ENCODE measurements at places on chromosomes 7 and 10.
A peak's percentile ranks its signal among the peaks of the same experiment; 100 is the strongest.

DNA sequence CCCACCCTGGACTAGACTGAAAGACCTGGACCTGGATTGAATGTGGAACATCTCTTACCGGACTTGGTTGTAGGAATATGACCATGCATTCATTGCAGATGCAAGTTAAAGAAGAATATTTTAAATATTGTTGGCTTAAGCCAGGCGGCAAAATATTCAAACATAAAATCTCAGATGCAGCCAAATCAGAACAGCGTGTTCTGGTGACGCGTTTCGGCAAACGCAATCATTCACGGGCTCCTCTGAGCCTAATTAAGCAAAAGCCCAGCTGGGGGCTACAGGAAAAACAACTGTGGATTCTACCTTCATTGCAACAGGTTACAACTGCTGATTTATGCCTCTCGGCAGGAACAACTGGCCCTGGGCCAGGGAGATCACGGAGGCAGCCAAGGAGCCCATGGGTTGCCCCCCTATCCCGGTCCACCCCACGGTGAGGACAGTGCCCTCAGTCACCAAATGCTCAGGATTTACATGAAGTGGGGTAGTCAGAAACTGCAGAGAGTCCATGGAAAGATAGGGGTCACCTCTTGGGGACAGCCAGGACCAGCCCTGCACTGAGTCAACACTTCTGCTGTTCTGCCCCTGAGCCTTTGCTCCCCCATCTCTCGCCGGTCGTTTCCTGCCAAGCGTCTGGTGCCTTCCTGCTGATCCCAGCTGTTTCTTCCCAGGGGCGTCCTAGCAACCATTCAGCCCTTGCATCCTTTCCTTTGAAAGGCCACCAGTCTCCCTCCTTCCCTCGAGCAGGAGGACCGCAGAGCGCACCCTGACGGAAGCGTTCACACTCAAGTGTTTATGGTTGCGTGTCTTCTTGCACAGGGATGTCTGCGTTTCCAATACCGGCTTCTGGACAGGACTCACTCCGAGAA is 64.4 kb upstream of the SFMBT2 start:
- peak; percentile 76 for DNase-seq

GRCh38 chr7:100017300-100017699 is 1.9 kb downstream of the ZKSCAN1 start:
- no peak for DNase-seq

GRCh38 chr10:77436257-77436975 is 201.2 kb downstream of the KCNMA1 start:
- DNase-seq: no peak

DNA sequence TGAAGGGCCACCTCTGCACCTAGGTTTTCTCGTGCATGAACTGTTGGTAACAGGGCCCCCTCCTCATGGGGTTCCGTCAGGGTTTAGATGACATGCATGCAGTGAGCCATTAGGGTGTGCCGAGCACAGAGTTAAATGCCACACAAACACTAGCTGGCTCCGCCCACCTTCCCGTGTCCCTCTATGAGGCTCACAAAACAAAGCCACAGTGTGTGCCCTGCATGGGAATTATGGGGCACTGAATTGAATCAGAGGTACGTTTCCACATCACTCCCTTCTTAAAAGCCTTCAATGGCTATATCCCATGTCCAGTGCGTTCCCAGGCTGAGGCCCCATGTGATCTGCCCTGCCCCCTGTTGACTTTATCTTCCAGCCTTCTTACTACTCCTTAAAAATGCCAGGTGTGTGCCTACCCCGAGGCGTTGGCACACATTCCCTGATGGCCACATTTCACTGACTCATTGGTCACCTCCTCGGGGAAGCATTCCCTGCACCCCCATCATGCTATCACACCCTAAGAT is 35.7 kb downstream of the GSDME start:
- DNase-seq: no peak

- DNase-seq: no peak
These were observed 303.5 kb upstream of the MGMT start for GRCh38 chr10:129163531-129163930.

DNA sequence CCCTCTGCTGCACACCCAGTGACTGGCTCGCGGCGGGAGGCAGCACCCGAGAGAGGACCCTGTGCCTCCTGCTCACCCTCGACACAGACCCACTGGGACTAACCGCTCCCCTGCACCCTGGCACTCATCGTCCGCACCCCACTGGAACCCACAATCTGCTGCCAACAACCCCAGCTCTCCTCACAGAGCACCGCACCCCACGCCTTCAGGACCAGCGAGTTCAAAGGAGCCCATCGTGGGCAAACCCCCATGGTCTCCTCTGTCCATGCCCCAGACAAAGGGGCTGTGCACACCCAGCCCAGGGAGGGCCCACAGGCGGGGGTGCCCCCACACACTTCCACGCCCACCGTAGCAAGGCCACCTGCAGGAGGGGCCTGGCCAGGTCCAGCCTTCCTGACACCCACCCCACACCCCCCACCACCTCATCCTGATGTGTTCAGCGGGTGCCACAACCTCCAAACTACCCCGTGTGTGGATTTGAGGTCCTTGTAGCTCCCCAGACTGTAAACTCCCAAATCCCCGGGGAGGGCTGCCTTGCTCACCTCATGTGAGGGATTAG is 14.0 kb downstream of the RASGEF1A start:
- no peak for DNase-seq

DNA sequence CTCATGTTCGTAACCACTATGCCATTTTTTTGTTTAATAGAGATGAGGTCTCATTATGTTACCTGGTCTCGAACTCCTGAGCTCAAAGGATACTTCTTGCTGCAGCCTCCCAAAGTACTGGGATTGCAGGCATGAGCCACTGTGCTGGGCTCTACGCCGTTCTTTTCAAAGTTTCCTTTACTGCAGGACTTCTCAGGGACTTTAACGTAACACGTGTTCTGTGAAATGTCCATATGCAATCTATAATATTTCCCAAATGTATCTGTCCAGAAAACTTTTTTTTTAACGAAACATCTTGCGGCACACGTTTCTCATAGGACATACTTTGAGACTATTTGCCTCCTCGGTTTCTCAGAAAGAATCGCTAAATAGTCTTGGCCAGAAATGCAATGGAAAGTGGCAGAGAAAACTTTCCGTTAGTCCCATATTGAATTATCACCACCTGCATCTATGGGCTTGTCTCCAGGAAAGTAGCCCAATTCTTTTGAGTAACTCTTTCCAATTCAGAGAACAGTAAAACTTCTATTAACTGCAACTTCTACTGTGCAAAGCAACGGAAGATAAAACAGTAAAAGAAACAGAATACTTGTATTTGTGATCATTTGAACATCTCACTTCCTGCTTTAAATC is 96.3 kb downstream of the ELMO1 start:
- DNase-seq: no peak

DNA sequence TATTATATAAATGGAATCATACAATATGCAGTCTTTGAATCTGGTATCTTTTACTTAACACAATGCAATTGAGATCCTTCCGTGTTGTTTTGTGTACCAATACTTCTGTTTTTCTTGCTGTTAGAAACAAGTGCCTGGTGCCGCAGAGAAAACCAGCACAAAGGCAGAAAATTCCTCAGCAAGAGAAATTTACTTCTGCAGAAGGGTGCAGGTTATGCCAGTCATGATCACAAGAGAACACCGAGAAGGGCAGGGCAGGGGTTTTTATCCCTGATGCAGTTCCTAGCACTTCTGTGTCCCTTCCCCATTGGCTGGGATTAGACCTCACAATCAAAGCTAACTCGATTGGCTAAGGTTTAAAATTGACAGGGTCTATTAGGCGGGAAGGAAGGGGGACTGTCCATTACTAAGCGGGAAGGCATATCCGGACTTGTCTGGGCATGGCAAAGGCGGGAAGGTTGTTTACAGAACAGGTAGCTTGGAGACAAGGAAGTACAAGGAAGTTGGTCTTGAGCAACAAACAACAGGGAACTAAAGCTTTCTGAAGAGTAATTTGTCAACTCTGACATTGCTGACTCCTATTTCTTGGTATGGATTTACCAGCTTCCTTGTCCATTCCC is 2.4 kb upstream of the ZNF33B start:
- no peak for DNase-seq

DNA sequence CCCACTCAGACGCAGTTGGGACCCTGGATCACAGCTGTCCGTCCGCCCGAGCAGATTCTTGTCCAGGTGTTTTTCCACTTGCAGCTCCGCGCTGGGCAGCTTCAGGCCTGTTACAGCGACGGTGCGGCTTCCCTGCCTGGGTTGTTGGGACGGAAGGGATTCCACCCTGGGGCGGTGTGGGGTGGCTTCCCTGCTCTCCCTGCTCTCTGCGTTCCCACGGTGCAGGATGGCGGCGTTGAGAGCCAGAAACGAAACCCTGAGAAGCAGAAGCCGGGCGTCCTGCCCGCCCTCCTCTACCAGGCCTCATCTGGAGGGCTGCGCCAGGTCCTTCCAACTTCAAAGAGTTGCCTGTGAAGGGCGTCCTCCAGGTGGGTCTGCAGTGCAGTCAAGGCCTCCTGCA is 194.4 kb downstream of the ADARB2 start:
- DNase-seq: no peak

GRCh38 chr7:2707481-2707880 is 19.5 kb downstream of the AMZ1 start:
- DNase-seq: no peak

GRCh38 chr10:117138838-117139580 is 939 bp upstream of the VAX1 start:
- no peak for DNase-seq

GRCh38 chr10:86681047-86681446 is 12.7 kb downstream of the LDB3 start:
- DNase-seq: no peak

- DNase-seq: no peak
These were observed 120.0 kb downstream of the PRKAG2 start for GRCh38 chr7:151756866-151757265.

DNA sequence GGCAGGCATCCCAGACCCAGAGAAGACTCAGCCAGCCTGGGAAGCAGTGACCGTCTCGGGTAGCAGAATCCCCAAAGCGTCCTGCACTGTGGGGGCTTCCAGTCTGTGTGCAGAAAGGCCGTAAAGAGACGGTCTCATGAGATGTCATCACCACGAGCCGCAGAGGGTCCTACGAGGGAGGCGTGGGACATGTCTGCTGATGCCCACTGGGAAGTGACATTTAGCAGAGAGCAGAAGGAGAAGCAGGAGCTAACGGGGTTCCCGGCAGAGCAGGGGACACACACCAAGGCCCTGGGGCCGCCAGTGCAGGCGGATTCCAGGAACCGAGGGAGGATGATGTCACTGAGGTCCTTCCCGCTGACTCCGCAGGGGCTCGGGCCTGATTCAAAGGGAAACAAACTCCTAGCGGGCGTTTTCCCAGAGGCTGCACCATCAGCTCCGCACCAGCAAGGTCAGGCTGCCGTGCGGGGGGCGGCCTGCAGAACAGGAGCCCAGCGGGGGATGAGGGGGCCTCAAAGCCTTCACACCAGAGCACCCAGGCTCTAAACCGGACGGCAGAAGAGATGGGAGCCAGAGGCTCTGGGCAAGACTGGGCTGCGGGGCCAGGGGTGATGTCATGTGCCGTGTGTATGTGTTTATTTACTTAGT is 85.4 kb upstream of the PDGFA start:
- no peak for DNase-seq

DNA sequence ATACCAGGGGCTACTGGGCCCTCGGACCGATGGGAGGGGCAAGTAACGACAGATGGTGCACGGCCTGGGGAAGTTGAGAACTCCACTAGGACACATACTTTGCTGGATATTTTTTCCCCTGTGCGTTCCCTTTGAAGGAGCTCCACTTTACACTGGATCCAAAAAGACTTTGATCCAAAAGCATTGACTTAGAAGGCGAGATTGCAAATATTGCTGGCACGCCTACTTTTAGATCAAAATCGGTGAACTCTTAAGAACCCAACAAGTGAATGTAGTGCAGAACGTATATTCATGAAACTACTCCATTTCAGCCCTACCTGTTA is 436 bp upstream of the SLC25A13 start:
- no peak for DNase-seq

Data from COR-L47 (cell line).